ENCODE measurements at places on chromosomes 2 and 18. TPM values are rescaled to one million over a fixed set of nuclear protein-coding genes. Genes with fewer than 3 reads are reported as not detected.

The RFTN2 gene
- total RNA-seq: not detected

The BUB1 gene
- total RNA-seq: 114 TPM

The CARF gene
- total RNA-seq: 11.9 TPM

The IL1RL1 gene
- 0.58 TPM for total RNA-seq

The CPO gene
- not detected for total RNA-seq

The RAPGEF4 gene
- 0.40 TPM for total RNA-seq

The CXCR1 gene
- total RNA-seq: 2.7 TPM

The TMX3 gene
- 56.0 TPM for total RNA-seq

Data from activated CD4-positive, alpha-beta memory T cell treated with anti-CD3 and anti-CD28 coated beads, Interleukin-2, amount 10 ng/mL, durations not matched to agents 7 days and 5 days (primary cell).